ENCODE measurements at places on chromosomes 13 and 19. TPM values are rescaled to one million over a fixed set of nuclear protein-coding genes. Genes with fewer than 3 reads are reported as not detected.

DNA sequence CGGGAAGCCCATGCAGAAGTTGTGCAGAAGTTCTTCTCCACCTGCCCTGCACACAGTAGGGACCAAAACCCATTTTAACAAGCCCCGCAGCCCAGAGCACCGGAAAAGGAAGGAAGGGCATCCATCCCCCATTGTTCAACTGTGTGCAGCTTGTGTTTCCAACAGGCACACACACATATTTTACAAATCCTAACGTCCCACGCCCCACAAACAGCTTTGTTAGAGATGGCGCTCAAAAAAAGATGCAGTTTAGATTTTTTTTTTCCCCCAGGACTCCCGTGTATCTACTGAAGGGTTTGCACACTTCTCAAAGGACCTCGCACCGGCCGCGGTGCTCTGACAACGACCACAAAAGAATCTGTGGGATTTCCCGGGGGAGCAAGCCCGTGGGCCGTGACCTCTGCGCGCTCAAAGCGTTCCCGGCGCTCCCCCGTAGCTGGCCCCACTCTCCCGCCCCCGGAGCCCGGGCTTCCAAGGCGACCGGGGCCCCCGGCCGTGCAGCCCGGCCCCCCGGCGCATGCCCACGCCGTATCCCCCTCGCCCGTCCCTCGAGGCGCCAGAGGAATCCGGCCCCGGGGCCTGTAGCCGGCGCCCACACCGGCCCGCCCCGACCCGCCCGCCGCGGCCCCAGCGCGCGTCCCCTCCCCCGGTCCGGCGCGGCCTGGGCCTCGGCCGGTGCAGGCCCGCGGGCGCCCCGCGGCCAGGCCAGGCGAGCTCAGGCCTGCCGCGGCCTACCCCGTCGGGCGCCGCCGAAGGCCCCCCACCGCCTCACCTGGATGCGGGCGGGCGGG lies 523 bp downstream of the ELAVL1 start:
- DNase-seq = peak; percentile 88
- no peaks in the 10 kb centered on the region for H3K36me3 ChIP-seq
- H3K27me3 ChIP-seq = no peaks in the 10 kb centered on the region

Gene GRIN2D
- total RNA-seq = under 0.01 TPM

- H3K27me3 ChIP-seq = no peaks in the 10 kb centered on the region
- H3K27ac ChIP-seq = peak overlapping the region; percentile 99
- peaks cover 81% of the 10 kb centered on the region for H3K4me1 ChIP-seq
- H3K36me3 ChIP-seq = no peaks in the 10 kb centered on the region
- no peak overlapping the region for H3K4me3 ChIP-seq
Observed at GRCh38 chr13:30868799-30869470, 37.1 kb upstream of the MEDAG start.

Gene PLPPR3
- 0.36 TPM for total RNA-seq

- H3K36me3 ChIP-seq = no peaks in the 10 kb centered on the region
- no peak overlapping the region for H3K27ac ChIP-seq
- no peaks in the 10 kb centered on the region for H3K27me3 ChIP-seq
Observed at GRCh38 chr19:30864391-30865215, 484.6 kb downstream of the TSHZ3 start.

DNA sequence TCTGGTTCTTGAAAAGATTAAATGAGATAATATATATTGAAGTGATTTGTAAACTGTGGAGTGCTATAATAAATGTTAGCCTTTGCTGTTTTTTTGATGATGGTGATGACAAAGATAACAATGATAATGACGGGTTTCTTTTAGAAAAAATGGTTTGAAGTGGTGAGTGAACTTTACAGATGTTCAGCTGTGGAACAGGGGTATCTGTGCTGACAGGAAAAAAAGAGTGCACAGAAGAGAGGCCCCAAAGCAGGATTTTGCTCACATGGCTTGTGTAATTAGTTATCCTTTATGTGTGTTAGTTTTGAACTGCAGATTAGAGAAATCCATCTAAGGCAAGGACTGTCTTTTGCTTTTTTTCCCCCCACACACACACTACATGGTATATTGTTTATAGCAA lies 119.2 kb downstream of the CYSLTR2 start:
- no peak for DNase-seq
- H3K4me1 ChIP-seq = peaks cover 19% of the 10 kb centered on the region
- H3K36me3 ChIP-seq = no peaks in the 10 kb centered on the region
- peaks cover 2% of the 10 kb centered on the region for H3K27me3 ChIP-seq
- H3K4me3 ChIP-seq = no peak overlapping the region
- H3K27ac ChIP-seq = no peak overlapping the region

- no peaks in the 10 kb centered on the region for H3K36me3 ChIP-seq
- H3K27me3 ChIP-seq = no peaks in the 10 kb centered on the region
- H3K4me3 ChIP-seq = peak overlapping the region; percentile 59
Observed at GRCh38 chr13:35953537-35954206, 177.5 kb downstream of the DCLK1 start.

Gene PEPD
- 82.8 TPM for total RNA-seq

Gene SUPT5H
- 91.2 TPM for total RNA-seq

DNA sequence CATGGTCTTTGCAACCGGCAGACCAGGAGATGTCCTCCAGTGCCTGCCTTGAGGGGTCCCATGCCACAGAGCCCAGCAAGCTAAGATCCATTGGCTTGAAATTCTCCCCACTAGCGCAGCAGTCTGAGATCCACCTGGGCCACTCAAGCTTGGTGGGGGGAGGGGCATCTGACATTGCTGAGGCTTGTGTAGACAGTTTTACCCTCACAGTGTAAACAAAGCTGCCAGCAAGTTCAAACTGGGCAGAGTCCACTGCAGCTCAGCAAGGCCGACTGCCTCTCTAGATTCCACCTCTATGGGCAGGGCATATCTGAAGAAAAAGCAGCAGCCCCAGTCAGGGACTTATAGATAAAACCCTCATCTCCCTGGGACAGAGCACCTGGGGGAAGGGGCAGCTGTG lies 32.0 kb upstream of the ITM2B start:
- H3K4me1 ChIP-seq = no peaks in the 10 kb centered on the region
- no peak overlapping the region for H3K27ac ChIP-seq
- no peaks in the 10 kb centered on the region for H3K36me3 ChIP-seq
- no peak for DNase-seq
- peaks cover 13% of the 10 kb centered on the region for H3K27me3 ChIP-seq

DNA sequence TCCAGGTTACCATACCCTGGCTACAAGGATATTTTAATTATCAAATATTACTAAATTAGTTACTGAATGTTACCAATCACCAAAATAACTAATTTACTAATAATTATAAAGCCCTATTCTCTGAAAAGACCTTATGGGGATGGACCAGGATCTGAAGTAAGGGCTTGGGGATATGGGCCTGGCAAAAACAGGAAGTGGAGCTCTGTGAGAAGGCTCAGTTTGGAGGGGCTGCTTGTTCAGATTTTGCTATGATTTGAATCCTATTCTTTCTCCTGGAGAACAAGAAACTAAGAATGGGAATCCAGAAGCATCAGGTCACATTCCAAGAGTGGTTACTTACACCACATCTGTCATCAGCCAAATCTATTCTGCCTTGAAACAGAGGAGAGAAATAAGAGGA lies 148.1 kb downstream of the DNAJC15 start:
- no peak overlapping the region for H3K27ac ChIP-seq
- H3K36me3 ChIP-seq = no peaks in the 10 kb centered on the region
- no peaks in the 10 kb centered on the region for H3K4me1 ChIP-seq
- no peak overlapping the region for H3K4me3 ChIP-seq

DNA sequence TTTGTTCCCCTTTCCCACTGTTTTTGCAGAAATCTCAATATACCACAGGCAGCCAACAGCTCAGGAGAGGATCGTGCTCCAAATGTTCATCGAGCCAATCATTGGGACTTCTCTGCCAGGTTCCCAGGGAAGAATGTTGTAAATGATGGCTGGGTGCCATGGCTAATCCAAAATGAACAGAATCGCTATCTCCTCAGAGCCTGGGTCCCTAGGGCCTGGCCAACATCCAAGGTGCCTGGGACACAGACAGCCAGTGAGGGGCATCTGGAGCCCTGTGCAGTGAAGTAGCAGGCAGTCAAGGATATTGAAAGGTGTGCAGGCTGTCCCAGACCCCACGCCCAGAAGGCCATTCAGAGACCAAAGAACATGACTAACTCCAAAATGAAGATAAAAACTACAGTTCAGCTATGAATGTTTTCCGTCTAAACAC lies 37.8 kb downstream of the BRD4 start:
- no peaks in the 10 kb centered on the region for H3K36me3 ChIP-seq
- H3K4me1 ChIP-seq = peaks cover 65% of the 10 kb centered on the region
- H3K4me3 ChIP-seq = no peak overlapping the region

GRCh38 chr19:18208098-18208951 lies 4.5 kb upstream of the RAB3A start:
- H3K36me3 ChIP-seq = no peaks in the 10 kb centered on the region
- peak; percentile 97 for DNase-seq
- peak overlapping the region; percentile 38 for H3K4me3 ChIP-seq
- peak overlapping the region; percentile 69 for H3K27ac ChIP-seq

DNA sequence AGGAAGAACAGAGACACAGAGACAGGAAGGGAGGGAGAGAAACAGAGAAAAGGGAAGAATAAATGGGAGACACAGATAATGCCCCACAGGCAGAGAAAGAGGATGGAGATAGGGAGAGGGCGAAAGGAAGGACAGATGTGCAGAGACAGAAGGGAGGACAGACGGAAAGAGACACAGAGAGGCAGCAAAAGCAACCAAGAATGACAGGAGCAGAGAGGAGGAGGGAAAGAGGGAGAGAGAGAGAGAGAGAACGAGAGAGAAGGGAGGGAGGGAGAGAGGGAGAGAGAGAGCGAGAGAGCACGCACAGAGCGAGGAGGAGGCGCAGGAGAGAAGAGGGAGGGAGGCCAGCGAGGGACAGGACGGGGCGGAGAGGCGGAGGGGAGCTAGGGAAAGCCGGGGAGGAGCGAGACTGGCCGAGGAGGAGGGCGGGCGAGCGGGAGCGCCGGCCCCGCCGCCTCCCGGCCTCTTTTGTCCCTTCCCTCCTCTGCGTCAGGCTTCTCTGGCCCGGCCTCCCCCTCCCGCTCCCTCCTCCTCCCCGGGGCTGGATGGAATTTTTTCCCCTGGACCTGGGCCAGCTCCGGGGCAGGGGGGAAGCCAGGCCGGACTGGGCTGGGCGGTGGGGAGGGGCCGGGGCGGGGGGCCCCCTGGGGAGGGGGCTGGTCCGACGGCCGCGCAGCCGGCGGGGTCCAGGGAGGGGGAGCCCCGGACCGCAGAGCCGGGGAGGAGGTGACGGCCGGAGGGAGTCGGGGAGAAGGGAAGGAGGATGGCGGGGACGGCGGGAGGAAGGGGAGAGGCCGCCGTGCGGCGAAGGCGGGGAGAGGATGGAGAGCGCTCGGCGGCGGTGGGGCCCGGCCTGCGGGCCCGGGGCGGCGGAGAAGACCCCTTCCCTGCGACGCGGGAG lies 4.2 kb upstream of the SPACA6 start:
- H3K36me3 ChIP-seq = peaks cover 10% of the 10 kb centered on the region
- no peaks in the 10 kb centered on the region for H3K27me3 ChIP-seq
- H3K4me3 ChIP-seq = peak overlapping the region; percentile 84

GRCh38 chr19:1245494-1246264 lies 2.7 kb upstream of the MIDN start:
- no peak for DNase-seq
- H3K27ac ChIP-seq = no peak overlapping the region
- peaks cover 32% of the 10 kb centered on the region for H3K4me1 ChIP-seq
- H3K27me3 ChIP-seq = no peaks in the 10 kb centered on the region
- H3K36me3 ChIP-seq = no peaks in the 10 kb centered on the region

Gene MATK
- not detected for total RNA-seq

- H3K4me3 ChIP-seq = no peak overlapping the region
- DNase-seq = peak; percentile 60
- H3K4me1 ChIP-seq = no peaks in the 10 kb centered on the region
Observed at GRCh38 chr13:112771139-112771876, 81.5 kb downstream of the ATP11A start.

Gene C19orf85
- total RNA-seq = not detected

Gene SHD
- not detected for total RNA-seq

Gene TTC9B
- not detected for total RNA-seq

Gene KLK7
- not detected for total RNA-seq

GRCh38 chr19:9916719-9917118 lies 19.6 kb downstream of the OLFM2 start:
- no peak overlapping the region for H3K4me3 ChIP-seq
- peaks cover 8% of the 10 kb centered on the region for H3K4me1 ChIP-seq
- H3K36me3 ChIP-seq = no peaks in the 10 kb centered on the region
- no peak overlapping the region for H3K27ac ChIP-seq
- DNase-seq = no peak
- H3K27me3 ChIP-seq = peaks cover 19% of the 10 kb centered on the region

Gene CADM4
- 1.2 TPM for total RNA-seq

Gene ALOX5AP
- not detected for total RNA-seq

Gene HRC
- not detected for total RNA-seq

Gene FUT1
- not detected for total RNA-seq

Gene UBE2L5
- total RNA-seq = 0.59 TPM

Gene CEACAM8
- total RNA-seq = not detected

GRCh38 chr13:114076329-114077090 lies 55.9 kb downstream of the RASA3 start:
- H3K4me3 ChIP-seq = no peak overlapping the region
- H3K27ac ChIP-seq = no peak overlapping the region
- H3K36me3 ChIP-seq = peaks cover 30% of the 10 kb centered on the region
- peak; percentile 44 for DNase-seq
- H3K27me3 ChIP-seq = no peaks in the 10 kb centered on the region

Gene GGN
- total RNA-seq = 0.36 TPM

DNA sequence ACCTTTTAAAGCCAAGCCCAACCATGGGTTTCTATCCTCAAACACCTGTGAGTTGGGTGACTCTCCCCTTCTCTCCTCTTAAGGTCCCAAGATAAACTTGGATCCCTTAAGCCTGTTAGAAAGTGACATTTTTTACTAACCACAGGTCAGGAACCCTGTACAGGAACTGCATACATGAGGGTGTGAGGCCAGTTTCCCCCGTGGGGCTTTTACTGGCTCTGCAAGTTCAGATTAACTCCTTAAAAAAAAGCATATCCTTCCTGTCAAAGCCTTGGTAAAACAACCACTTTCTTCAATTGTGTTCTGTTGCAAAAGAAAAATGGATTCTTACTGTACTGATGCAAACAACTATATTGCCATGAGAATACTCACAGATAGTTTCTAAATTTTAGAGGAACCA lies 2638.7 kb upstream of the PCDH20 start:
- DNase-seq = no peak
- no peak overlapping the region for H3K27ac ChIP-seq
- no peak overlapping the region for H3K4me3 ChIP-seq
- no peaks in the 10 kb centered on the region for H3K4me1 ChIP-seq
- H3K27me3 ChIP-seq = no peaks in the 10 kb centered on the region

- H3K27me3 ChIP-seq = no peaks in the 10 kb centered on the region
- no peak overlapping the region for H3K4me3 ChIP-seq
- peak overlapping the region; percentile 46 for H3K27ac ChIP-seq
- peaks cover 12% of the 10 kb centered on the region for H3K4me1 ChIP-seq
Observed at GRCh38 chr13:84479656-84480055, 597.4 kb upstream of the SLITRK1 start.

DNA sequence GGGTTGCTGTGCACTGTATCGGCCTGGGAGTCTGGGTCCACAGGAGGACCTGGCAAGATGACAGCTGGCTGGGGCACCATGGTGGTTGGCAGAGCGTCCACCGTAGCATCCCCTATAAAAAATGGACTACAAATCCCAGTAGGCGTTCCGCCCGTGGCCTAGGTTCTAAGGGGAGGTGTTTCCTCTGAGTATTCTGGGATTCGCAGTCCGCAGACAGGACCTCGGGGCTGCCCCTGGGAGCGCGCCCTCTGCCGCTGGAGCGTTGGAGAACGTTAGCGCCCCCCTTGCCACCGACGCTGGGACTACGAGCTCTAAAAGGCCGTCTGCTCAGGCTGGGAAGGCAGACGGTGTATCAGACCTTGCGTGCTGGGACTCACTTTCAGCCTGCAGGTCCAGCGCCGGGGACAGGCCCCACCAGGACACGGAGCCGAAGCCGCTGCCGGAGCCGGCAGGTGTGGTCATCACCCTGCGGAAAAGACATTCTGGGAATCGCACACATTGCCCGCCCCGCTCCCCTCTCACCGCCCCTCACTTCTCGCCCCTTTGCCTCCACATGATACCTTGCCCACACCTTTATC lies 372 bp downstream of the DNAAF3 start:
- H3K36me3 ChIP-seq = no peaks in the 10 kb centered on the region
- H3K4me1 ChIP-seq = peaks cover 5% of the 10 kb centered on the region
- H3K27ac ChIP-seq = no peak overlapping the region
- H3K27me3 ChIP-seq = peaks cover 19% of the 10 kb centered on the region
- peak; percentile 97 for DNase-seq

Data from osteoblast (primary cell).